ENCODE measurements at places on chromosomes 16 and 17.
A peak's percentile ranks its signal among the peaks of the same experiment; 100 is the strongest.

DNA sequence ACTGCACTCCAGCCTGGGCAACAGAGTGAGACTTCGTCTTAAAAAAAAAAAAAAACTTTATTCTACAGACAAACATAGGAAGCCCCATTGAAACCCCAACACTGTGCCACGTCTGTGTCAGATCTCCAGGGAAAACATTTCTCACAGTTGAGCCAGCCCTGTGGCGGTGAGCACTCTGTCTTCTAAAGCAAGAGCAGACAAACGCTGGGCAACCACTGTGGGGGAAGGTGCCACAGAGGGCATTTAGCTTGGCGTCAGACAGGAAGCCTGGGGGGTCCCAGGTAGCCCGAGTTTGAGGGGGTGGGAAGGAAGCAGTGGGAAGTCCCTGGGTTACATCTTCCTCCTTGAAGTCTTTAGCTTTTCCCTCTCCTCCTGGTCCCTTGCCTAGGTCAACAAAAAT, 16.0 kb downstream of the C17orf100 start:
- DNase-seq = no peak

- no peak for DNase-seq
These were observed 18.1 kb downstream of the TRPV2 start for GRCh38 chr17:16433514-16433913.

DNA sequence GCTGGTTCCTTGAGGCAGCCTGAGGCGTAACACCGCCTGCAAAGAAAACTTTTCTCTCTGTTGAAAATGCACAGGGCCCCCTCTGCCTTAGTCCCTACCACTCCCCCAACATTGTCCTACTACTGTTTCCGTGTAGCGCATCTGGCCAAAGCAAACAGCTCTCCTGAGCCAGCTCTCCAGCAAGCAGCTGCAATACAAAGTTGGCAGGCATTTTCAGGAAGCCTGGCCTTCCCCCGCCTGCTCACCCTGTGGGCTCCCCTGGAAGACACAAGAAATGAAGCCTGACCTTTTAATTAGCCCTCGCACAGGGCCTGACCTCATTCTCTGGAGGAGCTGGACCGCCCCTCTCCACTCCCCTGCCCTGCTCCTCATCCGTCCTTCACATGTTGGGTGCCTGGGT, 66.7 kb downstream of the SOX9 start:
- DNase-seq = no peak

DNA sequence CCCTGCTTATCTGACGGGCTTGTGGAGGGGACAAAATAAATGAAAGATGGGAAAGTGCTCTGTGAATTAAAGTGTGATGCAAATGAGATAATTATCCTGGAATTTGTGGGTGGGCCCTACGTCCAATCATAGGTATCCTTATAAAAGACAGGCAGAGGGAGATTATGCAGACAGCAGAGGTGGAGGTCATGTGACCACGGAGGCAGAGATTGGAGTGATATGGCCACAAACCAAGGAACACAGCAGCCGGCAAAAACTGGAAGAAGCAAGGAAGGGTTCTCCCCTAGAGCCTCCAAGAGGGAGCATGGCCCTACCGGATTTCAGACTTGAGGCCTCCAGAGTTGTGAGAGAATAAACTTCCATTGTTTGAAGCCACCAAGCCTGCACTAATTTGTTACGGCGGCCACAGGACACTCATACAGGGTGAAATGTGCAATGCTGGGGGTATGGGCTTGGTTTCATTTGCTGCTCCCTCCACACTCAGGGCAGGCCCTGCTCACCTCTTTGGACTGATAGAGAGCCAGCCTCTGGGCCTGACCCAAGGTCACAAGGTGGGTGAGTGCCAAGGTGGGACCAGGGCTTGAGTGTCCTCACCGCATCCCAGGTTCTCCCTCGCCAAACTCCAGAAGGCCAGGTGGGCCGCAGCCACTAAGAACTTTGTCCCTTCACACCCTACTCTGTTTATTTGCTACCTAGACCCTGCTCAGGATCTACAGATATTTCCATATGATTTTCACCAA, 149.6 kb upstream of the TNRC6C start:
- no peak for DNase-seq

DNA sequence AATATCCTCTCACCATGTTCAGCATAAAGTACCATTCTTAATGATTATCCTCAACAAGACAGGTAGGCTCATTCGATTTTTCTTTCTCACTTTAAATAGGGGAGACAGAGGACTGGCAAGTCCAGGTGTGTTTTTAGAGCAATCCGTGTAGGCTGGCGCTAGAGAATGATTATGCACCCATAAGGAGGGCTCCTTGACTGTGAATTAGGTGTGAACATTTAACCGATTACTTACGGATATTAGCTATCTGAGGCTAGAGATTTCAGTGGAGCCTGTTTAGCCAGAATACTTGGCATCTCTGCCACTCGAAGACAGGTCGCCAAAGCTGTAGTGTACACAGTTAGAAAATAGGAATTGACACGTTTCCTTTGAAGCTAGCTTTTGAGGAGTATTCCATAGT, 1.9 kb downstream of the SEC14L1 start:
- no peak for DNase-seq

- no peak for DNase-seq
These were observed 362.0 kb downstream of the SEC14L1 start for GRCh38 chr17:77502626-77503292.

GRCh38 chr16:35559911-35560636, 2100.7 kb downstream of the TP53TG3F start:
- DNase-seq = no peak

DNA sequence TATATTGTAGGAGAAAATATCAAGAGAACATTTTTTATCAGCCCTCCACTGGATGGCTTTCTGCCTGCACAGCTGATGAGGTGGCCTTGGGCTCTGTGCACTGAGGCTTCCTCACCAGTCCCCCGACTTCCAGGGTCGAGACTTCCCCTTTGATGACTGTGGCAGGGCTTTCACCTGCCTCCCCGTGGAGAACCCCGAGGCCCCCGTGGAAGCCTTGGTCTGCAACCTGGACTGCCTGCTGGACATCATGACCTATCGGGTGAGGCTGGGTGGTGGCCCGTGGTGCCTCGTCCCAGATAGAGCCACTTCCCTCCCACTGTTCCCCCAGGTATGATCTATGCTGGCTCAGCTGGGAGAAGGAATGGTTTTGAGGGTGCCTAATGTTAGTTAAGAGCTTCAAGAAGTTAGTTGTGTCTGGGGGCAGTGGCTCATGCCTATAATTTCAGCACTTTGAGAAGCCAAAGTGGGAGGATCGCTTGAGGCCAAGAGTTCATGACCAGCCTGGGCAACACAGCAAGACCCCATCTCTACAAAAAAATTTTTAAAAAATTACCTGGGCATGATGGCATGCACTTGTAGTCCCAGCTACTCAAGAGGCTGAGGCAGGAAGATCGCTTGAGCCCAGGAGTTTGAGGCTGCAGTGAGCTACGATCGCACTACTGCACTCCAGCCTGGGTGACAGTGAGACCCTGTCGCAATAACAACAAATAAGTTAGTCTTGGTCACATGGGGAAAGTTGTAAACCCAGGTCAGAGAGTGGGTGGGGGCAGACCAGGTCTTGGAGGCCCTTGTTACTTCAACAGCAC, 11.8 kb downstream of the FCSK start:
- no peak for DNase-seq

DNA sequence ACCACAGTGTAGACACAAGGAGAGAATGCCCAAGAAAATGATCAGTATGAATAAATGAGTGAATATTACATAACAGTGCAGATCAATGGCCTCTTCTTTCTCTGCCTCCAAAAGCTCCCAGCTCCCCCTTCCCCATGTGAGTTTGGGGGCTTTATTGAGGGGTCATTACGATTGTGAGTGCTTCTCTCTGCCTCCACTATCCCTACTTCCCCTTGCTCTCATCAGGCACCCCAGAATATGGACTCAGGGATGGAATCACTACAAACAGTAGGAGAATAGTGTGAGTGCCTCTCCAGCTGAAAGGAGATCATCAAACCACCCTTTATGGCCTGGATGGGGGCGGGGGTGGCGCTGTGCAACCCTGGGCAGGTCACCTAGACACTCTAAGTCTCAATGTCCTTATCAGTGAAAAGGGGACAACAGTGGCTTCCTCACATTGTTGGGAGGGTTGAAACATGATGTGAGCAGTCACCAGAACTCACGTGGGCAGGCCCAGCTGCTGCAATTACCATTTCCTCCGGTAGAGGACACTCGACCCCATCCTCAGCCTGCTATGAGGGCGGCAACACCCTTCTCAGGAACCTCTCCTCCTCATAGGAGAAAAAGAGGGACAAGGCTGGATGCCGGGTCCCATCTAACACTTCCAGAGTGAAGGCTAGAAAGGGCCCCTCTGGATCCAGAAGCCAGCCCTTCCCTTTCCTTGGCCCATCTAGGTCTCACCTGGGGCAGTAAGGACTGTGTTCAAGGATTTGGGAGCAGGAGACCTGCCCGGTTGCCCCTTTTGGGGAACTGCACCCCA, 2.1 kb upstream of the EPOP start:
- peak; percentile 89 for DNase-seq

- DNase-seq = no peak
These were observed 1483.0 kb downstream of the CDH8 start for GRCh38 chr16:60553090-60553757.

DNA sequence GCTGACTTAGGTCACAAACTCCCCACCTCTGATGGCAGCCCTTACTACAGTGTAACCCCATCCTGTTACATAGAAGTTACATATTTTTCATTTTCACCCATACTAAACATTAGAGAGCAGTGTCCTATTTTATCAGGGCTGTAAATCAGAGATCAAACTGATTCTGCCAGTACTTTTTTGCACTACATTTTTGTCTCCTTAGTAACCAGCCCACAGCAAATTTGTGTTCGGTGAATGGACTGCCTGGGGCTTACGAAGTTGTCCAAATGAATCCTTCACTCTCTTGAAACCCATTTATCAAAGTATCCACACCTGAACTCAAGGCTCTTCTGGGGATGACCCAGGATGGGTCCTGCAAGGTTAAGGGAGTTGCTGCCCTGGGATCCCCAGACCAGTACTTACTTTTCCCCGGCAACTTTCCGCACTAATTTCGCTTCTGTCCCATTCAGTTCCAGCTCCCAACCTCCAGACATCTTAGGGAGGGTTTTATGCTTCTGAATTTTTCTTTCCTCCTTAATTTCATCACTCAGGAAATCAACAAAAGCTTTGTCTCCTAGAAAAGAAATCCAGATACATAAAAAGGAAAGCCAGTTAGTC, 1.1 kb downstream of the C1QBP start:
- DNase-seq = no peak

GRCh38 chr17:34865716-34866115, 95.5 kb downstream of the CCT6B start:
- DNase-seq = no peak

DNA sequence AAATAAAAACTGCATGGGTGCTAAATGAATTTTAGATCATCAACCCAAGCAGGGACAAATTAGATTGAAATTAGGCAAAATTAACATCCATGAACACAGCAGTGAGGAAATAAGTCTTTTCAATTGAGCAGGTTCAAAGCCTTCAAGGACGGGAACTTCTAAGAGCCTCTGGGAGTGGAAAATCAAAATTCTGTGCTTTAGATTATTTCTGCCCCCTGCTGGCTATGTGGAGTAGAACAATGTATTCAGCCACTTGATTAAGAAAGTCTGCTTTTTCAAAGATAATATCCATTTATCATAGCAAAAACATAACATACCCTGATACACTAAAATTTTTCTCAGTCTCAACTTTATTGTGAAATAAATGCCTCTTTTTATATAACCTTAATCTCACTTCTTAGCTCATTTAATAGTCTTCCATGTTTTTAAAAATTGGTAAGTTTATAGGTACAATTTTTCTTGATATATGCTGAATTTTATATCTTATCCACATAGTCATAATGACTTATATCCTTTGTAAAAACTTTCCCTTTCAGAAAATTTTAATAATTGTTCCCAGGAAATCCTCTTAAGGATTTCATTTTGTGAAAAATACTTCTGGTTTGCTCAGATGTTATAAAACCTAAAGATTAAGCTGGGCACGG, 28.1 kb upstream of the NOL11 start:
- DNase-seq = peak; percentile 20

- DNase-seq = no peak
These were observed 6.2 kb downstream of the IL32 start for GRCh38 chr16:3071655-3072054.

- DNase-seq = no peak
These were observed 9.4 kb upstream of the CMTM4 start for GRCh38 chr16:66705790-66706505.

DNA sequence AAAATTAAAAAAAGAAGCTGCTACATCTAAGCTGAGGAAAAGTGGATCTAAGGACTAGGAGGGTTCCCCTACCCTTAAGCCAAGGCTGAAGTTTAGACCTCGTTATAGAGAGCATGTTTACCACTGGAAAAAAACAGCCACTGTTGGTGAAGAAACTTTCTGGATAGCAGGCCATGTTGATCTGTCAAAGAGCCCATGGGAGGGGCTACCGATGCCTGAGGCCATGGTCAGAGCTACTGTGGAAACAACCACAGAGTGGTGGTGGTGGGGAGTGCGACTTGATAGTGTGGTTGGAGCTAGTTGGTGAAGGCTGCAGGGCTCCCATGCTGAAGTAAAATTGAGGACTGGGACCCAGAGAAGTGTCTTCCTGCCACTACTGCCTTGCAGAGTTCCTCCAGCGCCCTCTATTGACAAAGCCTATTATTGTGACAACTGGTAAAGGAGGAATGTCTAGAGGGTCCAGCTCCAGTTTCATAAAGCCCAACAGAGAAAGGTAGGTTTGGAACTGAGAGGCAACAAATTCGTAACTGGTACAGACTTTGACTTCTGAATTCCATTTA, 12.7 kb upstream of the FAM20A start:
- DNase-seq = no peak

DNA sequence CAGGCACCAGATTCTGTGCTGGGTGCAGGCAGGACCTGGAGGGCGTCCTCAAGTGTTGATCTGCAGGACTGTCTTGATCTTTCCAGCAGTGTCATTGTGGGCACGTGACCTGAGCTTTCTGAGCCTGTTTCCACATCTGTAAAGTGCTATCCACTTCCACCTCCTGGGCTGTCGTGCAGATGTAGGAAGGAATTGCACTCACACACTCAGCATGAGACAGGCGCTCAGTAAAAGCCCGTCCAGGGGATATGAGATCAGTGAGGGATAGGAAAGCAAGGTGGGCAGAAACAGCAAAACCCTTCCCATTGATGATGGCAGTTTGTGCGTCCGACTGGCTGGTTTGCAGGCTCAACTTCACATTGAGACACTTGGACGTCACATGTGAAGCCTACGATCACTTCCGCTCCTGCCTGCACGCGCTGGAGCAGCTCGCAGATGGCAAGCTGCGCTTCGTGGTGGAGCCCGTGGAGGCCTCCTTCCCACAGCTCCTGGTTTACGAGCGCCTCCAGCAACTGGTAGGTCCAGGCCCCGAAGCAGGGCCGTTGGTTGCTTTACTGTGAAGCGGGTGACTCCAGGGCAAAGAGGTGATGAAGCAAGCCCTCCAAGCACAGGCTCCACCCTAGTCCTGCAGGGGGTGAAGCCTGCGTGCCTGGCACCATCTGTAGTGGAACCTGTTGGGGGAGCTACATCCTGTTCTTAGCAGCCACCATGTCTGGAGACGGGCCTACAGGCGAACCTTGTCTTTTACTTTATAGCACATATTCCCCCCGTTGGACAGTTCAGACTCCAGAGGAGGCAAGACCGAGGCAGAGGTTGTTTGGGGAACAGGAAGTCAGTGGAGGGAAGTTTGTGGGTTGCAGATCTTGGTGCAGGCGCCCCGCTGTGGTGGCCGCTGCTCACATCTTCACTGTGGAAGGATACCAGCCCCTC, 23.0 kb downstream of the METTL22 start:
- DNase-seq = no peak

GRCh38 chr17:40097087-40097486, 3.3 kb downstream of the NR1D1 start:
- no peak for DNase-seq

- DNase-seq = no peak
These were observed 21.7 kb downstream of the USP36 start for GRCh38 chr17:78818932-78819331.

All from stimulated activated CD4-positive, alpha-beta T cell treated with anti-CD3 and anti-CD28 coated beads, Interleukin-2, amount 100 ng/mL, for 24 hours (primary cell).